ENCODE measurements at places on chromosomes 1 and 21.

GRCh38 chr21:18940791-18941190 is 537.2 kb upstream of the TMPRSS15 start:
- no peak for DNase-seq

GRCh38 chr1:207828485-207829158 is 76.8 kb downstream of the CD46 start:
- peak; percentile 87 for DNase-seq

GRCh38 chr1:91611483-91611917 is 110.8 kb downstream of the CDC7 start:
- no peak for DNase-seq

DNA sequence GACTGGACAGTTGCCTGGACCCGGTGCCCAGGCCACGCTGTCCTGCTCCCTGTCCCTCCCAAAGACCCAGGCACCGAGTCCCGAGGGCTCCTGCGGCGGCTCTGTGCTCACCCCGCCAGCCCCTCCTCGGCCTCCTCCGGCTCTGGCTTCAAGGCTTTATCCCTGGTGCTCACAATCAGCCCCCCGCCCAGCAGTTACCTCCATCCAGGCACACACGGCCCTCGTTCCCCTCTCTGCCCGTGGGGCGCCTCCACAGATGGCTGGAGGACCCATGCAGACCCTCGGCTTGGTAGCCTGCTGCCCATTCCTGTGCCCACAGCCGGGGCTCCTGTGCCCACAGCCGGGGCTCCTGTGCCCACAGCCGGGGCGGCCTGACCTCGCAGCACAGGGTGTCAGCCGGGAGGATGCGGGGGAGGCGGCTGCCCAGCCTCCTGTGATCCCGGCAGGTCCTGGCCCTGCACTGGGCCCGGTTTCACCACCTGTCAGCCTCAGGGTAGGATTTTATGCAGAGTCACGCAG is 52.3 kb upstream of the COL18A1 start:
- DNase-seq = no peak

DNA sequence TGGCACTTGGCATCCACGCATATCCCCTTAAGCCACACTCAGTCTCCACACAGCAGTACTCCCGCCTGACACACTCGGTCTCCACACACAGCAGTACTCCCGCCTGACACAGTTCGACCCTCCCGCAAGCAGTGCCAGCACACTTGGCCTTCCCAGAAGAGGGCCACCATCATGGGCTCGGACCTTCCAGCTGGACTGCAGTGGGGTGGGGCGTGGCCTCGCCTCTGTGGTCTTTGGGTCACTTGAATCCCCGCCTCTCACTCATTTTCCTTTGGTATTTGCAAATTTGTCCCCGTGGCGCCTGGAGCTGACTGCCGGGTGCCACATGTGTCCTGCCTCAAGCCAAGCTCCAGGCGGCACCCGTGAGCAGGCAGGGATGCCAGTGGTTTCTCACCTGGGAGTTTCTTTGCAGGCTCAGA is 63.7 kb downstream of the FAAP20 start:
- no peak for DNase-seq

DNA sequence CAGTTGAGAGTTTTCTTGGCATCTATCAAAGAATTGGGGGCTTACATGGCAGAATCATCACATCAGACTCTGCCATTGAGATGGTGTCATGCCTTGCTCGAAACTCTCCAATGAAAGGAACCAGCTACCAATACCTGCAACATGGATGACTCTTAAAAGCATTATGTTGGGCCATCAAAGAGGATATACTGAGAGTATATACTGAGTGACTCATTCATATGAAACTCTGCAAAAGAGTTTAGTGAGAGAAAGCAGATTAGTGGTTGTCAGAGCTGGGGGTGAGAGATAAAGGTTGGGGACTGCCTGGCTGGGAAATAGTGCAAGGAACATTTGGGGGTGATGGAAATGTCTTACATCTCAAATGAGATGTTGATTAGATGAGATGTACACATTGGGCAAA is 14.7 kb upstream of the HMGB4 start:
- no peak for DNase-seq

- no peak for DNase-seq
Observed at GRCh38 chr1:202664083-202664482, 46.2 kb downstream of the SYT2 start.

DNA sequence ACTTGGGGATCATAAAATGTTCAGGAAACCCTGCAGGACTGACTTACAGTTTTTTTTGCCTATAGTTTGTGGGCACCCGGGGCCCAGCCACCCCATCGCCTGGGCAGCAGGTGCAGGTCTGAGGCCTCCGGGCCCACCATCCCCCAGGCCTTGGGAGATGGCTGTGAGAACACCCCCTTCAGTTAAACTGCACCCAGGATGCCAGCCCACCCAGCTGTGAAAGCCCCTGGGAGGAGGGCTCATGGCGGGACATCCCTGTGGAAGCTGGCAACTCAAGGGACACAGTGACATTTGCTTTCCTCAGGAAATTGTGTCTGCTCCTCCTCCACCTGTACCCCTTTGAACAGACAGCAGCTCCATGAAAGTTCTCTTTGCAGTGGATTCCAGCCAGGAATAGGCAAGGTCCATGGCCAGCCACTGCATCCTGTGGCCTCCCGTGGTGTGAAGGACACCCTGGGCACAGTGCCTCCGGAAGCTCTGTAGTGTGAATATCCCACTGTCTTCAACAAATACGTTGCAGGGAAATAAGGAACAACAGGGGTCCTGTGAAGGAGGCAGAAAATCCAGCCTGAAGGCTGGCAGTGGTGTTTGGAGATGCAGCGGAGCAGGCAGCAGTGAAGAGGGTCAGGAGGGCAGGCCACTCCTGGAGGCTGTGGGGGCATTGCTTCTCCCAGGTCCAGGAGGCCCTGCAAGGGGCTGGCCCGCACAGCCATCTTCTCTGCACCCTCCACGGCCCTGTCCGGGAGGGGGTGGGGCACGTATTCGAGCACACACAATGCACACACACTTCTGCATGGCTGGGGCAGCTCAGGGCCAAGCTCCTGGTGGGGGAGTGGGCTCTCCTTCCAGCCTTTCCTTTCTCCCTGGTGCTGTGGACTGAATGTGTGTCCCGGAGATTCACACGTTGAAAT is 2.1 kb upstream of the OBSCN start:
- no peak for DNase-seq

DNA sequence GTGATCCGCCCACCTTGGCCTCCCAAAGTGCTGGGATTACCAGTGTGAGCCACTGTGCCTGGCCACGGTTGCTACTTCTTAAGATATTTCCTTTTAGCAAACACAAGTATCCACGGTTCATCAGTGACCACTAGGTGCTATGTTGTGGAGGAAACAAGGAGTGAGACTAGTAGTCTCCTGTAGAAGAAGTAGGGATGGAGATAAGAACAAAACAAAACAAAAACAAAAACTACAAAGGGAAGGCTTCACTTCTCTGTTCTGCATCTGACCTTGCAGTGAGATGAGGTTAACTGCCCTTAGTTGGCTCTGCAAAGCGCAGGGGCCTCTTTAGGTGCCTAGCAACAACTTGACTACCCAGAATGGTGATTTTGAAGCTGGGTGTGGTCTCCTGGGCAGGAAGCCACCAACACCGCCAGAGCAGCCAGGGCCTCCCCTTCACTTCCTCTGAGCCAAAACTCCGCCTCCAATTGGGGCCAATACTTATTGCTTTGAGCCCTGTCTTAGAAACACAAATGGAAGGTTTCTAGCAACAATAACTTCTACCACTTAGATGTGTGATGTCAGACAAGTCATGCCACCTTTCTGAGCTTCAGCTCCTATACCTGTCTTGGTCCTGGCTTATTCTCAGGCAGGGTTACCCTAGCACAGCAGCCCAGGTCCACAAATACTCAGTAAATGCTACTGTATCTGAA is 12.8 kb upstream of the CDC42 start:
- DNase-seq = peak; percentile 72

- no peak for DNase-seq
Observed at GRCh38 chr1:89996450-89997110, 1.7 kb downstream of the ZNF326 start.

- DNase-seq = no peak
Observed at GRCh38 chr1:236107121-236107907, 35.0 kb upstream of the GPR137B start.

DNA sequence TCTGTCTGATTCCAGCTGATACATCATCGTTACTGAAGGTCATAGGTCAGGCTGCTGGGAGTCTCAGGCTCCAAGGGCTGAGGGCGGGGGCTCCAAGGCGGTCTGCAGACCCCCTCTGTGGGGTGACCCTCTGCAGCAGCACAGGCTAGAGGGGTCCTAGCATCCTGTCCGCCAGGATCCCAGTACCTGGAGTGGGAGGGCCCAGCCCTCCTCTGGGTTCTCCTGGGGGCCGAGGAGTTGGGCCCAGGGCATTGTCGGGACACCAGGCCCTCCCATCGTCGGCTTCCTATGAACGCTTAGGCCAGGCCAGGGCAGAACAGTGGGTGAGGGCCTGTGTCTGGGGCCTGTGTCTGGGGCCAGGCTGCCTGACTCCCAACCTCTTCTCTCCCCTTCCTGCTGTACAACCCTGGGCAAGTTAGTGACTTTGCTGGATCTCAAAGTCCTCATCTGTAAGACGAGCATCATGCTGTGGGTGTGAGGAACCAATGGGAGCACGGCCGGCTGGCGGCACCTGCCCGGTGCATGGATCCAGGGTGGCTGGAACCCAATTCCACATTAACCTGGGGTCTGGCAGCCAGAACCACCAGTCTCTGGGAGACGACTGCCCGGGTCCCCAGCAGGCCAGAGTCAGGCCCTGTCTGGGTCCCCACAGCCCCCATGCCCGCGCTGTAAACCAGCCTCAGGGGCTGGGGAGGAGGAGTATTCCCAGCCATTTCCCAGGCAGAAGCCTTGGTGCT is 56.2 kb upstream of the COL18A1 start:
- DNase-seq = no peak

DNA sequence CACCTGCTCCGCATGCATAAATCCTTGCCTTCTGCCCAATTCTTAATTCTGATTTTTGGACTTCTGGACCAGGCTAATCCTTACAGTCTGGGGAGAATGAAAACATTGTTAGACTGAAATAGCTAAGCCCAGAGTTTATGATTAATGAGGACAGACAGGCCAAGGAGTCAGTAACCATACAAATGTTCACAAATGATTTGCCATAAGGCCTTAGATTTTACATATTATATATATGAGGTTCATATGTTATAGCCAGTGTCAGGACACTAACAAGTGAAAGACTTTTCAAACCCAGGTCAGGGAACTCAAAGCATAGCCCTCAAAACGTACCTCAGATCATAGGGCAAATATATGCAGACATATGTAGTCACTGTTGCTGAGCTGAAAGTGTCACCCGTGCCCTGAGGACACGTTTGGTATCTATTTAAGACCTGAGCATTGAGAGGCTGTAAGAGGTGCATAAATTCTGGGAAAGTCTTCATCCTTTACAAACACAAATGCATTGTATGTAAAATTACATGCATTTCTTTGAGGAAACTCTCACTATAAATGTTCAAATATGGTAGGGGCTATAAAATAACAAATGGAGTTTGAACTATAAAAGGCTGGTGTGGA is 45.3 kb upstream of the FBXO28 start:
- DNase-seq = no peak

DNA sequence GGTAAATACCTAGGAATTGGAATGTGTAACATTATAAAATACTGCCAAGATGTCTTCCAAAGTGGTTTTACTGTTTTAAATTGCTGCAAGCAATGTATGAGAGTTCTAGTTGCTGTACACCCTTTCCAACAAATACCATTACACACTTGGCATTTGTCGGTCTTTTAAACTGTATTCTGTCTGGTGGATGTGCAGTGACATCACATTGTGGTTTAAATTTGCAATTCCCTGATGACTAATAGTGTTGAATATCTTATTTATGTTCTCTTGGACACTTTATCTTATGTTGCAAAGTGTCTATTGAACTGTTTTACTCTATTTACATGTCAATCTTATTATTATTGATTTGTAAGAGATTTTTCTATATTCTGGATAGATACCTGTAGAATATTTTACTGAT is 561.2 kb upstream of the B3GALT2 start:
- DNase-seq = peak; percentile 65

- DNase-seq = no peak
Observed at GRCh38 chr1:53138991-53139884, 3.2 kb downstream of the SLC1A7 start.

DNA sequence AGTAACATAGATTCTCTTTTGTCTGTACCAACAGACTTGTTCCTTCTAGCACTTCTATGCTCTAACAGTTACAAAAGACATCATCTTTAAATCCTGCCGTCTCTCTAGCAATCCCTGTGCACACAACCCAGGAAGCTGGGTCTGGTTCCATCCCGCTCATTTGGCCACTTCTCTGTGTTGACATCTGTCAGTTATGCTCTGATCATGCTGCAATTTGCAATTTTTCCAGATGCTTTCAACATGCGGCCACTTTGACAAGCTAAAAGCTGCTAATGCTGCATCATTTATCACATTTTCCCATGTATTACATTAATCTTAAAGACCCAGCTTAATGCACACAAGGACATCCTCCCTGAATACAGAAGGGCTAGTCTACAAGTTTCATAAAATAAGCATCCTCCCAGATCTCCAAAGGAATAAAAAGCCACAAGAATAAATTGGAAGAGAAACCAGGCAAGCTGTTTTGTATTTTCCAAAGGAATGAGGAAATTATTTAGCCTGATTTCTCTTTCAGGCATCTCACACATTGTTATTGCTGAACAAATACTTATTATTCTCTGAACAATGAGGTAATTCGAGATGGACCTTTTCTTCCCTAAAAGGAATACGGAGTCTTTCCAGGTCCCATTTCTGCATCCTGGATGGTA is 19.0 kb upstream of the LRRC52 start:
- DNase-seq = no peak

- no peak for DNase-seq
Observed at GRCh38 chr1:223849352-223850254, 3.9 kb upstream of the TP53BP2 start.

DNA sequence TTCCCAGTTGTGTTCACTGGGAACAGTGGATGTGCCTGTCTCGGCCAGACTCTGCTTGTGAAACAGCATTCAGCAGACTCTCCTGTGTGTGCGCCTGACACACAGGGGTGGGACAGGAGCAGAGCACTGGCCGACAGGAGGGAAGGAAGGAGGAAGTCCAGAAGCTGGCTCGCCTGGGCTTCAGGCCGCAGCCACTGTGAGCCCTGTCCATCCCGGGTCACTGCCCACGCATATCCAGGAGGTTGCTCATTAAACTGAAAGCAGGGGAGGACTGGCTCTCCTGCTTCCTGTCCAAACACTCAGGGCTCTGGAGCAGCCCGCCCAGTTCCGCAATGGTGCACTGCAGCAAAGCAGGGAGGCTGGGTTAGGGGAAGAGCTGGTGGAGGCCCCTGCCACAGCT is 218.7 kb upstream of the VAMP3 start:
- no peak for DNase-seq
